ENCODE measurements at places on chromosomes 5 and 9.
A peak's percentile ranks its signal among the peaks of the same experiment; 100 is the strongest.

DNA sequence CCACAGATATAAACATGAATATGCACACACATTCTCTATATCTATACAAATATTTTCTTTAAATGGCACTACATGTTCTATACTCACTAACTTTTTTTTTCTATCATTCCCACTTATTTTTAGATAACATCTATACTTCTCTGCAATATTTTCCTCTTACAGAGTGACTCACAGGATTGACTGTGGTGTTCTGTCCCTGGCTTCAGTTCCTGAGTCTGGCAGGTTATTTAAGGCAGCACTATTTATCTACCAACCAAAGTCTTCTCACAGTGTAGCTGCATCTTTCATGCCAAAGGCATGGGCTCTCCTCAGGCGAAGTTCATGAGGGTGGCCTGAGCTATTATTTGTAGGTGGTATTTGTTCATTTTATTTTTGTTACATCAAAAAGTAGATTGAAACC, 409.0 kb downstream of the PRR16 start:
- H3K4me3 ChIP-seq = no peak overlapping the region
- no peaks in the 10 kb centered on the region for H3K36me3 ChIP-seq
- H3K4me1 ChIP-seq = no peaks in the 10 kb centered on the region
- H3K27me3 ChIP-seq = no peaks in the 10 kb centered on the region
- no peak overlapping the region for H3K27ac ChIP-seq
- no peak for DNase-seq

DNA sequence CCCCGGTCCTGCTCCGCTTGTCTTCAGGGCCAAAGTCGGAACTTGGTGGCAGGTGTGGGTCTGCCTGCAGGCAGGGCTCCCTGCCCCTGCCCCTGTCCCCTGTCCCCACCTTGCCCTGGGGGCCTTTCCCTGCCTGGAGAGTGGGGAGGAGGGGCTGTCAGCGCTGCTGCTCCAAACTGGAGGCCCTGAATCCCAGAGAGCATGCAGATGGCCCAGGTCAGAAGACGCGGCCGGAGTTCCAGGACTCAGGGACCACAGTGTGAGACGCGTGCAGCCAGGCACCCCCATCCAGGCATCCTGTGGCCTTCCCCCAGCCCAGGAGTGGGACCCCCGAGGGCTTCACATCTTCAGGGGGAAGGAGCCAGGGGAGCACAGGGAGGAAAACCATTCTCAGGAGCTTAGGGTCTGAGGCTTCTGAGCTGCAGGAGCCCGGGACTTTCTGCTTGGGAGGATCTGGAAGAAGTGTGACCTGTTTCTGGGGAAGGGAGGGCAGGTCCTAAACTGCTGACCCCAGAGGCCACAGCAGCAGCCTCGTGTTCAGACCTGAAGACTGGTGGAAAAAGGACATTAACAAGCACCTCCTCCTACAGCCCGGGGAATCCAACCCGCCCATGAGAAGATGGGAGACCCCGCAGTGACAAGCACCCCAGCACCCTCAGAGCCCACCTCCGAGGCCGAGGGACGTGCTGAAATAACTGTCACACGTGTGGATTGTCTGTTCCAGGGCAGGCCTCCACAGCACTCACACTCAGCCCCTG, 38.0 kb downstream of the RASGEF1C start:
- H3K27me3 ChIP-seq = peaks cover 3% of the 10 kb centered on the region
- no peak overlapping the region for H3K27ac ChIP-seq
- no peak overlapping the region for H3K4me3 ChIP-seq
- no peaks in the 10 kb centered on the region for H3K36me3 ChIP-seq
- no peaks in the 10 kb centered on the region for H3K4me1 ChIP-seq

DNA sequence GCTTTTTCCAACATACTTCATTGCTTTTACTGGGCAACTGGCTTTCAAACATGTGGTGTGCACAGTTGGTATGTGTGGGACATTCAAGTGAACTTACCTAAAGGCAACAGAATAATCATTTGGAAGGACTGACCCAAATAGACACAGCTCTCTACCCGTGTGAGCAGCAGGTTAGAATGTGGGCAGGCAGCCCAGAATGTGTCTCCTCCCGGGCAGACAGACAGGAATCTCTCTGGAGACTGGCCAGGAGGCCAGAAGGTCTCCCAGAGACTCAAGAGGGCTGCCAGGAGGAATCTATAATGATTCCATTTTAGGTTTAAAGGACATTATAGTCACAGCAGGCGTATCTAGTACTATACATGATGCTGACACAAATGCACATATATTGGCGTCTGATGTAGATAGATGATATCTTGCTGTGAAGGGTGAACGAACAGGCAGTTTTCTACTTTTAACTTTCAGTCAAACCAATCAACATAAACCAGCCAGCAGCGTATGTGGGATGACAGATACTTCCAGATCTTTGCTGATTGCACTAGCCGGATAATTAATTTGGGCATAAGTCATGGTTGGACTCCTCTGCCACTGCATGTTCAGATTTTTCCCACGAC, 297.4 kb upstream of the ZNF608 start:
- no peaks in the 10 kb centered on the region for H3K36me3 ChIP-seq
- H3K27me3 ChIP-seq = no peaks in the 10 kb centered on the region
- DNase-seq = no peak
- no peaks in the 10 kb centered on the region for H3K4me1 ChIP-seq
- no peak overlapping the region for H3K27ac ChIP-seq

- no peak overlapping the region for H3K27ac ChIP-seq
- H3K27me3 ChIP-seq = no peaks in the 10 kb centered on the region
- no peak overlapping the region for H3K4me3 ChIP-seq
- H3K36me3 ChIP-seq = no peaks in the 10 kb centered on the region
These were observed 658.4 kb downstream of the TLR4 start for GRCh38 chr9:118362596-118362995.

GRCh38 chr5:6790346-6790865, 77.2 kb downstream of the TENT4A start:
- H3K27ac ChIP-seq = no peak overlapping the region
- H3K36me3 ChIP-seq = no peaks in the 10 kb centered on the region
- no peak overlapping the region for H3K4me3 ChIP-seq
- H3K27me3 ChIP-seq = peaks cover 3% of the 10 kb centered on the region
- DNase-seq = no peak

DNA sequence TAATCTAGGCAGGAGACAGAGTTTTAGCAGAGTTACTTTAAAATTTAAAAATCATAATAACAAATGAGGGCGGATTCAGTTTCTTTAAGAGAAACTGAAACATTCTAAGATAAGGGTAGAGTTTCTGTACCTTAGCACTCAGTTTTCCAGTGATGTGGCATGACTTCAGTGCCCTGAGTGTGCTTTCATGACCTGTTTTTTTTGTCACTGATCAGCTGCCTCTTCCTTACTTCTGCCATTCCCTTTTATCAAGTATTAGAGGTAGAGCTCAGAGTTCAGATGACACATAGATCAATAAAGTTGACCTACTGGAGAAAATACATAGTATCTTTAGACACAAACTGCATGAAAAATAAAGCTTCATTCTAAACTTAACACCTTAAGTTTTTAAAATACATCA, 82.3 kb downstream of the ERMP1 start:
- no peak overlapping the region for H3K4me3 ChIP-seq
- peaks cover 30% of the 10 kb centered on the region for H3K36me3 ChIP-seq
- no peaks in the 10 kb centered on the region for H3K27me3 ChIP-seq
- no peak overlapping the region for H3K27ac ChIP-seq
- H3K4me1 ChIP-seq = no peaks in the 10 kb centered on the region

GRCh38 chr5:141633871-141634561, 2.6 kb downstream of the HDAC3 start:
- H3K4me1 ChIP-seq = peaks cover 42% of the 10 kb centered on the region
- no peak for DNase-seq

GRCh38 chr9:36191290-36191645, 547 bp downstream of the CLTA start:
- H3K27ac ChIP-seq = peak overlapping the region; percentile 92
- peaks cover 7% of the 10 kb centered on the region for H3K36me3 ChIP-seq
- no peaks in the 10 kb centered on the region for H3K27me3 ChIP-seq
- peak; percentile 51 for DNase-seq
- H3K4me3 ChIP-seq = peak overlapping the region; percentile 62

- no peak for DNase-seq
- H3K27me3 ChIP-seq = no peaks in the 10 kb centered on the region
- H3K27ac ChIP-seq = no peak overlapping the region
These were observed 11.3 kb upstream of the GRHPR start for GRCh38 chr9:37410969-37411785.

DNA sequence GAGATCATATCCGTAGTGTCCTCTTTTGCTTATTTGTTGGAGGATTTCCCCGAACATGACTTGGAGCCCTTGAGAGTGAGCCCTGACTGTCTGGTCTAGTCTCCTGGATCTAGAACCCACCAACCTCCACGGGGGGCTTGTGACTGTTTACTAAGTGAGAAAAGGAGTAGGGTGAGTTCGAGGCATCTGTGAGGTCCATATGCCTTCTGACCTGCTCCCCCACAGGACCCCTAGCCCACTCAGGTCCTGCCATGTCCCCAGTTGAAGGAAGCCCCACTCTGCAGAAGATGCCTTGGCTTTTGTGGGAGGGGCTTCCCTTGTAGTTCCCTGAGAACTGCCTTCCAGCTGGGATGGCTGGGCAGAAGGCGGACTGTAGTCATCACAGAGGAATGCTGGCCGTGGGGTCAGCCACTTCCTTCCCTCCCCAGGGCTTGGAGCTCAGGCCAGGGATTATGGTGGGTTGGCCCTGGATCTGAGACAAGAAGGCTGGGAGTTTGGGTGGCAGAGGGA, 7.0 kb upstream of the IRF1 start:
- H3K4me3 ChIP-seq = peak overlapping the region; percentile 93
- peak overlapping the region; percentile 93 for H3K27ac ChIP-seq
- H3K4me1 ChIP-seq = peaks cover 80% of the 10 kb centered on the region
- no peak for DNase-seq
- no peaks in the 10 kb centered on the region for H3K27me3 ChIP-seq

DNA sequence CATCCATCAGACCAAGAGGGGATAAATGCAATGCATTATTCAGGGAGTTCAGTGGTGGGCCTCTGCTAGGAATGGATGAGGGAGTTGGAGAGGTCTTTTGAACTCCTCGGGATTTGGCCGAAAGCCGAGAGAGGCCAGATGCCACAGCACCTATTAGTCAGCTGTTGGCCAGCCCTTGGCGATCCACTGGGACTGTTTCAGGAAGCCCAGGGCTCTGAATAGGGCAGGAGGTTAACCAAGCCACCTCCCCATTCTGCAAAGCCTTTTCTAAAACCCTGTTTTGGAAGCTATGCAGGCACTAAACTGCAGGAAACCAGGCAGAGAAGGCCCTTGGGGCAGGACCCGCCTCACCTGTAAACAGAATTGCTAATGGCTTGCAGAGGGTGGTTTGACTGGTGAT, 37.8 kb downstream of the ASTN2 start:
- H3K4me1 ChIP-seq = no peaks in the 10 kb centered on the region
- H3K4me3 ChIP-seq = no peak overlapping the region
- no peaks in the 10 kb centered on the region for H3K27me3 ChIP-seq
- no peak overlapping the region for H3K27ac ChIP-seq
- DNase-seq = no peak
- no peaks in the 10 kb centered on the region for H3K36me3 ChIP-seq

DNA sequence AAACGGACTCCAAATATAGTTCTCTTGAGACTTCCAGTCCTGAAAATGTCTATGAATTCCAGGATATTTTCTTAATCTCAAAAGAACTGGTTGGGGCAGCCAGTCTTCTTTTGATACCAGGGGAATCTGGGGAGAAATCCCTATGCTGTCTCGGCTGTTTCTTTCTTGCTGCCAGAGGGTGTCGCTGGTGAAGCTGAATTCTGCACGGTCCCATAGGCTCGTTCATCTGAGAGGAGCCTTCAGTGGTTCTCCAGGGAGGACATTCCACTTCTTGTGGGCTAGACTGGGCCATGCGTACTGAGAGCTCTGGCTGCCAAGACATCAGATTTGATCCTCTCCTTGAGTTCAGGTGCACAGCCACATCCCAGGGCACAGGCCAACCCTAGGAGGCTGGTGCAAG, 155.0 kb upstream of the CLINT1 start:
- no peaks in the 10 kb centered on the region for H3K4me1 ChIP-seq
- H3K27ac ChIP-seq = no peak overlapping the region
- H3K4me3 ChIP-seq = no peak overlapping the region
- DNase-seq = no peak
- no peaks in the 10 kb centered on the region for H3K36me3 ChIP-seq
- H3K27me3 ChIP-seq = peaks cover 6% of the 10 kb centered on the region

DNA sequence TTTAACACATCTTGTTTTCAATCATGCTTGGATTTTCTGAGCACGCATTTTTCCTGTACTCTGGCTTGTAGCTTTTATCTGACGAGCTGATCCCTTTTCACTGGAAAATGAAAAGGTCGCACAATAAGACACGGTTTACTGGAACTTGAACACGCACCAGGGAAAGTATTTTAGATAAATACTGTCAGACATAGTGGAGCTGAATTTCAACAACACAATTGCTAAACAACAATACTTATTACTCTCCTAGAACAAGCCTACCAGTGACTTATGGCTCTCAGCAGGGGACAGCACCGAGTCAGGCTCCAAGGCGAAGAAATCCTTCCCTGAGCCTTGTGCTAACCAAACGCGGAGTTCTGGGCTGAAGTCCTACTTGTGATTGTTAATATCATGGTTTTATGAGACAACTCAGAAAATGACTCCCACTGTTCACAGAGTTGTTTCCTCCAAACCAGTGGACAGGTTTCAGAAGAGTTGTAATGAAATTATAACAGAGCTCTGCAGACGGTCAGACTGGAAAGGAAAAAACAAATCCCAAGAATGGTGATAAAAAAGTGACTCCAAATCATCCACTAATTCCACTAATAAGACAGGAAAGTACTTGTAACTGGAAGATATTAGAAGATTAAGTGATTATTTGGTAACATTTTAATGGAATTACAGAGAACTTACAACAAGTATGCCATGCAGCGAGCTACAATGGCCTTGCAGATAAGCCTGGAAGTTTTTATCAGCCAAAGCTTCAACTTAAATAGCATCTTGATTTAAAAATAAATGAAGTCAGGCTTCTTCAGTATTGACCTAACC, 359.6 kb downstream of the EBF1 start:
- no peak overlapping the region for H3K4me3 ChIP-seq
- no peak overlapping the region for H3K27ac ChIP-seq
- no peaks in the 10 kb centered on the region for H3K4me1 ChIP-seq
- H3K27me3 ChIP-seq = no peaks in the 10 kb centered on the region
- no peaks in the 10 kb centered on the region for H3K36me3 ChIP-seq

GRCh38 chr5:166582416-166582815, 1709.0 kb upstream of the WWC1 start:
- no peaks in the 10 kb centered on the region for H3K36me3 ChIP-seq
- H3K27ac ChIP-seq = no peak overlapping the region
- H3K27me3 ChIP-seq = no peaks in the 10 kb centered on the region
- H3K4me3 ChIP-seq = no peak overlapping the region

DNA sequence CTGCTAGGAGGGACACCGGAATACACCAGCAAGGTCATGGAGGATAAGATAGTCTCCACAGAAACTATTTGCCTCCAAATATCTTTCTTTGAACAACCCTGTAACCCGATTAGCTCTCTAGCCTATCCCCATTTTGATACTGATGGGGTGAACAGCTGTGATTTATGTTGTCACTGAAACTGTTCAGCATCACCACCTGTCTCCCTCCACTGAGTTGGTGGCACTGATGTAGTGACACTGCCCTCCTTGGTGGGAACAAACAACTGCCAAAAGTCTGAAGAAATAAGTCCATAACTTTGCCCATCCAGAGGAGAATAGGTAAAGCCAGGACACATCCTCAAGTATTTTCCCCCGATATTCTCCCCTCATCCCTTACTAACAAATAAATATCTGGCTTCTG, 24.3 kb upstream of the KCNV2 start:
- no peaks in the 10 kb centered on the region for H3K36me3 ChIP-seq
- no peaks in the 10 kb centered on the region for H3K27me3 ChIP-seq
- no peak for DNase-seq
- no peak overlapping the region for H3K4me3 ChIP-seq

GRCh38 chr5:169805527-169805934, 168.5 kb downstream of the DOCK2 start:
- H3K27ac ChIP-seq = no peak overlapping the region
- no peak for DNase-seq
- H3K4me1 ChIP-seq = peaks cover 9% of the 10 kb centered on the region
- H3K36me3 ChIP-seq = peaks cover 61% of the 10 kb centered on the region
- no peak overlapping the region for H3K4me3 ChIP-seq
- H3K27me3 ChIP-seq = no peaks in the 10 kb centered on the region
